ENCODE measurements at places on chromosomes 16 and 17.
A peak's percentile ranks its signal among the peaks of the same experiment; 100 is the strongest.

DNA sequence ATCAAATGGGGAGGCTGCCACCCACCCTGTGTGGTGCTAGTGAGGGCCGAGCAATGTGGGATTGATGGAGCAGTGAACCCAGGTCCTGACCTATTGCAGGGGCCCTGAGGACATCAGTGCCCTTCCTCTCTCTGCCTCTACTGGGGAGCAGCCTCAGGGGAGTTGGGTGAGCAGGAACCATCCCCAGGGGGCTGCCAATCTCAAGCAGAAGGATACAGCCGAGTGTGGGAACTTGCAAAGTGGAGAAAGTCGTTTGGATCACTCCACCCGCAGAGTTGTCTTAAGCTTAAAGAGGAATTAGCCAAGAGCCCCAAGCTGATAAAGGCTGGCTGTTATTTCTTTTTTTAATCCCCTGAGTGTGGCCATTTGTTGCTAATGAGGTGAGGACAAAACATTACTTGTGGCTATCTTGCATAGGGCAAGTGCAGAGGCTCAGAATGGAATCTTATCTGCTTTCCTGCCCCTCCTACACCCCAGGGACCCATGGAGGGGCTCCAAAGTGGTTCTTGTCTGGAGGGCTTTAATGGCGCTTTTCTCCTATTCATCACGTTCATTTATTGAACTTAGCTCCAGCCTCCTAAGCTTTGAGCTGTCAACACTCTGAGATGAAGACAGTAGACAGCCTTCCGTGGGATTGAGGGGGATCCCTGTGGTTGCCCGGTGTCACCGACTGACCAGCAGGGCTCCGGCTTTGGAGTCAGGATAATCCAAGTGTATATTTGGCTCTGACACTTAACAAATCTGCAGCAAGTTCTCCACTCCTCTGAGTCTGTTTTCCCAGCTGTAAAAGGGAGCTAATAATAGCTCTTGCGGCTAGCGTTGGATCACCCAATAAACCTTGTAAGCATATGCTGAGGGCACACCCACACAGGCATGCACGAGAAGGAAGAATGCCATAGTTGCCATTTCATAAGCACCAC, 45.1 kb downstream of the MYH11 start:
- DNase-seq, result no peak

DNA sequence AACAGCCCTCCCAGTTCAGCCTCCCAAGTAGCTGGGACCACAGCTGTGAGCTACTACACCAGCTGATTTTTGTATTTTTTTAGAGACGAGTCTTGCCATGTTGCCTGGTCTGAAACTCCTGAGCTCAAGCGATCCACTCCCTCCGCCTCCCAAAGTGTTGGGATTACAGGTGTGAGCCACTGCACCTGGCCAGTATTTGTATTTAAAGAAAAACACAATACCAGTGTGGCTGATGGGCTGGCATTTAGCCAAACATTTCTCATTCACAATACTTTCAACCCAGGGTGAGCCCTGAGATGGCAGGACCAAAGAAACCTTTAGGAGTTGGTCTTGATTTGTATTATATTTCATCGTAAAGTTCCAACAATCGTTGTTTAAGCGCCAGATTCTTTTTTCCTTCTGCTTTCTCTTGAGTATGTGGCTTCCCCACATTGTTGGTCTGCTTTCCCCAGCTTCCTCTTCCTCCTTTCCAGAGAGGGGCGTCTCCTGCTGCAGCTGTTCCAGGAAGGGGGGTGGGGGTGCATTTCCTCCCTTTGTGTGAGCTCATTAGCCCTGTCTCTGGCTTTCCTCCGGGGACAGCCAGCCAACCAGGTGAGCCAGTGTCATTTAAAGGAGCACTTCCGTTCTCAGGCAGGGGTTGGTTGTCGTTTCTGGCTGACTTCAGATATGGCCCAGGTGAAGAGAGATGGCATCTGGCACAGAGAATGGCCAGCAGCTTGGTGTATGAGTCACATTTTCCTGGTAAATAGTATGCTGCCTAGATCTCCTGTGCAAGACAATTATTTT, 79.9 kb downstream of the GPRC5B start:
- no peak for DNase-seq

GRCh38 chr17:66602659-66603384, 232.1 kb upstream of the CACNG5 start:
- DNase-seq, result no peak

- no peak for DNase-seq
Observed at GRCh38 chr17:50053654-50053960, 2.3 kb upstream of the ITGA3 start.

DNA sequence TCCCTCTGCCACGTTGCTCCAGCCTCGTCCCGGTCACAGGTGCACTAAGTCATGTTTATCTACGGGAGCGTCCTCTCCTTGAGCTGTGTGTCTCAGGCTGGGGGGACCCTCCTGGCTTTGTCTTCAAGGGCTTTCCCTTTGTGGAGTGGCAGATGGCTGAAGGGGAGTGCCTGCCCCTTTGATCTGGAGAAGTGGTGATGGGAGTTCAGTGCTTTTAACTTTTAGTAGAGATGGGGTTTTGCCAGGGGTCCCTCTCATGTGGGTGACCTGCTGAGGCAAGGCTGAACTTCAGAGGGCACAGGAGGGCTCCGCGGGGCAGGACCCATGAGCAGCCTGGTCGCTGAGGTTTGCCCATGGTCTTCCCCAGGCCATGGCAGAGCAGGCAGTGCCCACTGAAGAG, 73.1 kb upstream of the CDC42EP4 start:
- DNase-seq, result no peak

DNA sequence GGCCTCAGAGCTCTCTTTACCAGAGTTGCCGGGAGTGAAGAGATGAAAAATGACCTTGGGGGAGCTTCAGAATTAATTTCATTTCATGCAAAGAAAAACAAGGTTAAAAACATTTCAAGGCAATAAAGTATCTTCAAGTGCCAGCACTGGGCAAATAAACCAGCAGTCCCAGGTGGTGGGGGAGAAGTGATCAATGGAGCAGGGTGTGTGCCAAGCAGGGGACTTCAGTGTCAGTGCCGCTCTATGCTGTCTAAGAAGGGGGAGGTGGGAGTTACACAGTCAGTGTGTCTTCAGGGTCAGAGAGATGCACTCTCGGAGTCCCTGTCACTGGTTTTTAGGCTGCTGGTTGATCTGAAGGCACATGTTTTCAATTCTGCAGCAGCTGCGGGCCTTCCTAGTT, 57.2 kb upstream of the MGAT5B start:
- DNase-seq, result no peak

- peak; percentile 84 for DNase-seq
Observed at GRCh38 chr17:35747540-35748017, 5.5 kb downstream of the GAS2L2 start.

- DNase-seq, result no peak
Observed at GRCh38 chr17:70525961-70526360, 356.6 kb downstream of the KCNJ2 start.

GRCh38 chr17:8147805-8148404, 4.3 kb downstream of the PER1 start:
- no peak for DNase-seq

GRCh38 chr16:89319886-89320781, 102.6 kb downstream of the ZNF778 start:
- DNase-seq, result no peak

- DNase-seq, result no peak
Observed at GRCh38 chr16:57830890-57831484, 28.7 kb upstream of the KIFC3 start.

DNA sequence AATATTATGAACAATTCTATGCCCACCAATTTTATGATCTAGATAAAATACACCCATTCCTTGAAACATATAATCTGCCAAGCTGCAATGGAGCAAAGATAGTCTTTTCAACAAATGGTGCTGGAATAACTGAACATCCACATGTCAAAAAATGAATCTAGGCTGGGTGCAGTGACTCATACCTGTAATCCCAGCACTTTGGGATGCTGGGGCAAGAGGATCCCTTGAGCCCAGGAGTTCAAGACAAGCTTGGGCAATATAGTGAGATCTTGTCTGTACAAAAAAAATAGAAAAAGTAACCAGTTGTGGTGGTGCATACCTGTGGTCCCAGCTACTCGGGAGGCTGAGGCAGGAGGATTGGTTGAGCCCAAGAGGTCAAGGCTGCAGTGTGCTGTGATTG, 92.5 kb downstream of the N4BP1 start:
- DNase-seq, result no peak

GRCh38 chr17:8131844-8132441, 8.0 kb upstream of the HES7 start:
- DNase-seq, result no peak

- no peak for DNase-seq
Observed at GRCh38 chr16:4915226-4915761, 21.7 kb downstream of the PPL start.

DNA sequence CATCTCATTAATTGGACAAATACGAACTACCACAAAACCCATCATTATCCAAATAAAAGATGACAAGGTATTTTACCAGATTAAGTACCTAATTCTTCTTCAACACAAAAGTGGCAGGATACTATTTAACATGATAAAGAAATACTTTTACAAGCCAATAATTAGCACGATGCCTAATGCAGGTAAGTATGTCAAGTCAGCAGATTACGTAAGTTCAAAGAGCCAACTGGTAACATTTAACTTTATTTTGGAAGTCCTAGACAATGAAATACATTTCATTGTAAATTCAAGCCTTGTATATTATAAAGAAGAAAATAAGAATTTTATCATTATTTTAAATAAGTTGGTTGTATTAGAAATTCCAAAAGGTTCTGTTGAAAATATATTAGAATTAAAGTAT, 535.3 kb upstream of the SOX9 start:
- DNase-seq, result no peak

- peak; percentile 37 for DNase-seq
Observed at GRCh38 chr16:73713778-73714495, 582.7 kb upstream of the PSMD7 start.

- peak; percentile 67 for DNase-seq
Observed at GRCh38 chr16:51155820-51156806, 5.0 kb upstream of the SALL1 start.

DNA sequence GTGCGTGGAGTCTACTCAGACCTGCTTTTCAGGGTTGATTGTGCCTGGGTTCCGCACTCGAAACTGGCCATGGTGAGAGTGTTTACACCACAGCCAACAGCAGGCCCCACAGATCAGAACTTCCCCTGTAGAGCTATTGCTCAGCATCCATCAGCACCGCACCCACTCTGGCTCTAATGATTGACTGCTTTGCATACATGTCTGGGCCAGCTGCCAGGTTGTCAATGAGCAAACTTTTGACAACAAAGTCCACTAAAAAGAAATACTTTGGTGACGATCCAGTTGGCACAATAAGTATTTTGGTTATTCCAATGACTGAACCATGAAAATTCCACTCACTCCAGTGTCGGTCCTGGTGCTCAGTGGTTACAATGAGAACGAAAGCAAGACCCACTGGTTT, 190.7 kb downstream of the FOXL1 start:
- no peak for DNase-seq

- DNase-seq, result no peak
Observed at GRCh38 chr17:44053125-44053872, 13.2 kb downstream of the LSM12 start.

DNA sequence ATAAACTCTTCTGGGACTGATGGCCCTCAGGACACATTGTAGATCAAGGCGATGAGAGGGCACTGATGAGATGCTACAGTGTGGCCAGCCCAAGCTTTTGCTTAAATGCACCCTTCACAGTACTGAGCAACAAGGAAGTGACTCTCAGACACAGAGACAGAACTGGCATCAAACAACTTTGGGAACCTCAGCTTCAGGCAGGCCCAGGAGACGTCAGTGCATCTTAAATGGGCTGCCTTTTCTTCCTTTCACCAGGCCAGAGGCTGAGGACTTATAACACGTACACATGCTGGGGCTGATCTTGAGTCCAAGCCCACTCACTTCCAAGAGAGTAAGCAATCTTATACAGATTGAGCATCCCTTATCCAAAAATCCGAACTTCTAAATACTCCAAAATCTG, 386.1 kb upstream of the C16orf82 start:
- DNase-seq, result no peak

- DNase-seq, result no peak
Observed at GRCh38 chr16:88920618-88921590, 54.4 kb upstream of the PABPN1L start.

- no peak for DNase-seq
Observed at GRCh38 chr16:65295527-65295926, 173.7 kb upstream of the CDH11 start.

DNA sequence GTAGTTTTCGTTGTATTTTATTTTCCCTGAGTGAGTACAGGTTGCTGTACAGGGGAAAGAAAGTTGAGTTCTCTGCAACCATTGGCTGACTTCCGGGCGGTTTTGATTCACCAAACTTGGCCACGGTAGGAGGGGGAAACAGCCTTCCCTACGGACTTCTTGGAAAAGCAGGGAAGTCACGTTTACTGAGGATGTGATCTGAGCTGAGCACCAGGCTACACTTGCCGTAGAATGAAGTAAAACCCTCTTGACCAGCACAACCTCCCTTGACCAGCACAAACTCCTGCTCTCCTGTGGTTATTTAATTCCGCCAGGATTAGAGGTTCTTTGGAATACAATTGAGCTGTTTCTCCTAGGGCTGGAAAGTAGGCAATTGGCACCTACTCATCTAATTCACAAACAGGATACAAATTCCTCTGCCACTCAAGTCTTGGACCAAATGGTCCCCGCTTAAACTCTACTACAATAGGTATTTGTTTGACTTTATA, 242.0 kb upstream of the RBFOX1 start:
- no peak for DNase-seq

- no peak for DNase-seq
Observed at GRCh38 chr17:73340093-73340596, 28.3 kb upstream of the CDC42EP4 start.

- DNase-seq, result no peak
Observed at GRCh38 chr17:2656283-2656682, 55.3 kb downstream of the CLUH start.

GRCh38 chr17:74566132-74566753, 1.1 kb downstream of the CD300H start:
- DNase-seq, result peak; percentile 59

GRCh38 chr16:80623376-80623775, 82.6 kb downstream of the DYNLRB2 start:
- DNase-seq, result no peak

DNA sequence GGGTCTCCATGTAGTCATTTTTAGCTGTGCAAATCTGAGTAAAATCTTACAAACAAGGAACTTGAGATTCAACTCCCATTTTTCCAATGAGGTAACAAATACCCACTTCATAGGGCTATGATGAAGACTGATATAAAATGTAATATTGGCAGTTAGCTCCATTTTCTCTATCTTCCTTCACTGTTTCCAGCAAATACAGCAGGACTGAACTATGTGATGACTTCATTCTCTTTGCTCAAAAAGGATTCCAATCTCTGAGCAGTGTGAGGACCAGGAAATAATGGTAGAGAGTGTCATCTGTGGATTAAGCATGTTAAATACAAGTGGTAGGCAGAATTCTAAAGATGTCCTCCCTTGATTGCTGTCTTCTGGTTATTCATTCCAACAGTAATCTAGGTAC, 18.3 kb downstream of the RND2 start:
- DNase-seq, result no peak

All from nephron progenitor cell (in vitro differentiated cells).